ENCODE measurements at places on chromosomes 5 and 9. TPM values are rescaled to one million over a fixed set of nuclear protein-coding genes. Genes with fewer than 3 reads are reported as not detected.

GRCh38 chr5:113294311-113295110 lies 140.3 kb downstream of the TSSK1B start:
- peak; percentile 84 for DNase-seq

DNA sequence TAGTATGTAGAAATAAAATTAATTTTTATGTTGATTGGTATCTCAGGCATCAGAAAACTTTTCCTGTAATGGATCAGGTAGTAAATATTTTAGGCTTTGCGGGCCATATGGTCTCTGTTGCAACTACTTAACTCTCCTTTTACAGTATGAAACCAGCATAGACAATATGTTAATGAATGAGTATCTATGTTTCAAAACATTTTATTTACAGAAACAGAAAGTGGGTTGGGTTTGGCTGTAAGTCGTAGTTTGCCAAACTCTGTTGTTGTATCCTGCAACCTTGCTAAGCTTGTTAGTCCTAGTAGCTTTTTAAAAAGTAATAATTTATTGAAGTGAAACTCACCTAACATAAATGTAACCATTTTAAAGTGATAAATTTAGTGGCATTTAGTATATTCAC lies 132.1 kb downstream of the NR3C1 start:
- no peak for DNase-seq

GRCh38 chr5:44827681-44828080 lies 18.9 kb downstream of the MRPS30 start:
- no peak for DNase-seq

DNA sequence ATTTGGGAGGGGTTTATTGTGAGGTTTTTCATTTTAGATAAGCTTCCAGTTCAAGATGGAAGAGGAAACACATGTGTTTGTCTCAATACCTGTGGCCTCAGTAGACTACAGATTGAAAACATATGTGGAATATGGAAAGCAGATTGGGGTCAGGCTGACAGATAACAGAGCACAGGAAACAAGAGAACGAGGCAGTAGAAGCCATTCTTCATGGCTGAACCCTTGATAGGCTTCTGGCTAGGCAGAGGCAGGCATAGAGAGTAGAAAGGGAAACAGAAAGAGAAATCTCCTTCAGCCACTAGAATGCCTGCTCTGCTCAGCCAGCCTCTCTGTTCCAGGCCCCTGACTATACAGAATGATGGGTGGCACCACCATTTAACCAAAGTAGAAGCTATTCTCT lies 152.5 kb downstream of the MUSK start:
- DNase-seq = no peak

- DNase-seq = no peak
Observed at GRCh38 chr5:172322028-172322965, 38.7 kb upstream of the UBTD2 start.

GRCh38 chr5:110638970-110639902 lies 87.2 kb downstream of the TMEM232 start:
- DNase-seq = no peak

GRCh38 chr9:88379352-88379751 lies 8.9 kb upstream of the SPIN1 start:
- no peak for DNase-seq

DNA sequence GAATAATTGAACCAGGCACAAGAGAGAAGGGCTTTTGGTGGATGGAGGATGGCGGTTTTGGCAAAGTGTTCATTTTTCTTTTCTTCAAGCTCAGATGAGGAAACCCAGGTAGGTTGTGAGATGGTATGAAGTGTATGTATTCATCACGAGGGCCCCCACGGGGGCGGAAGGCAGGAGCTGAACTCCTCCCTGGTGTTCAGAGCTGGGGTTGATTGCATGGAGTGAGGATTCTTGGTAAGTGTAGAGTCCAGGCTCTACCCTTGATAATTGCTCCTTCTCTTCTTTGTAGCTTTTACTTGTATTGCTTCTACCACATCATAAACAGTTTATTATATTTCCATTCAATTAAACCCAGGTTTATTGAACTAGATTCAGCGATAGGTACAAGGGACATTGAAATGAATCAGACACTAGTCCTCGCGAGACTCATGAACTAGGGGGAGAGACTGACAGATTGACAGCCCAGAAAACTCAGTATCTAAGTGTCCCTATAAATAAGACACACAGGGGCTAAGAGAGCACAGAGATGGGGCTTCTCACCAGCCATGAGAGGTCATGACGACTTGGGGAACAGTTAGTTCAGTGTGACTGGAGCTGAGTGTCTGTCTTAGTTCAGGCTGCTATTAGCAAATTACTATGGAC lies 116.7 kb upstream of the KLF4 start:
- no peak for DNase-seq

The DEPDC1B gene
- total RNA-seq = 29.1 TPM

DNA sequence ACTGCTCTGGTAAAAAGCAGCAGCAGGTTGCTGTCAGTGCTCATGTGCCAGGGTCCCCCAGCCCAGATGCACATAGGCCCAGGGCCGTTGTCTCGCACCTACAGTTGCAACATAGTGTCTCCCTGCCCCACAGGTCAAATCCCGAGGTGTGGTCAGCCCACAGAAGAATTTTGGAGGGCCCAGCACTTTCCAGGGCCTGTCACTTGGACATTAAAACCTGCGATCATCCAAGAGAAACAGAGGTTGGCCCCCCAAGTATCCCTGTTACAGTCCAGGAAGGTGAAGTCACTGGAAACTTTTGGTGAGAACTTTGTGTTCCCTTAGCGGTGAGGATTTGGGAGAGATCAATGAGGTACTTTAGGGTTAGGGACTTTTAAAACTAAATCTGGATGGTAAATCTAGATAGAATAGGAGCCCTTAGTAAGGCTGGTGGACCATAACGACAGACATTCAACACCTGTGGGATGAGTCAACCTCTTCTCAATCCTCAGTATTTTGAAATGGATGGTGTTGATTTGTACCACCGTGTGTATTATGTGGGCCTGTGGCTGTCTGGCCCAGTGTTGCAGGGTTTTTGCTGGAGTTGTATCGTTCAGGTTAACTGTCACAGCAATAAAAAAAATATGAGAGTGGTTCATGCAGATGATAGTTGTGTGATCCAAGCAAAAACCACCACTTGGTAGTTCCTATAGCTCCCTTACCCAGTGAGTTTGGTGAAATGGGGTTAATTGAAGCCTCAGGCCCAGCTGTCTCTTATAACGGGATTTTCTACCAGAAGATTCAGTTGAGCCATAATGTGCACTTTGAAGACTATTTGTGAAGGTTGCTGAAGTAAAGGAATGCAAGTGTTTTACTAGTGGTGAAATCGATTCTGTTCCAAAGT lies 19.2 kb downstream of the OR2S2 start:
- DNase-seq = no peak

DNA sequence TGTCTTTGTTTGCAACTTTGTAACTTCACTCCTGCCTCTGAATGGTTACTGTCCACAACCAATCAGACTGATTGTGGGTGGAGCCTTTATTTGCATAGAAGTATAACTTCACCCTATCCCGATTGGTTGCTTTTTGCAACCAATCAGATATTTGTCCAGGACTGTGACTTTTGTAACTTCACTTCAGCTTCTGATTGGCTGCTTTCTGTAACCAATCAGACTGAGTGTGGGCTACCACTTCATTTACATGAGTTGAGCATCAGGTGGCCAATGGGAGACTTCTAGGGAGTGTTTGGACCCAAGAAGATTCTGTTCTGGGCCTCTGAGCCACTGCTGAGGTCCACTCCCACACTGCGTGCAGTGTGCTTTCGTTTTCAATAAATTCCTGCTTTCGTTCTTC lies 1810.7 kb upstream of the CDH6 start:
- DNase-seq = no peak

The SLC6A19 gene
- total RNA-seq = 22.2 TPM

- no peak for DNase-seq
Observed at GRCh38 chr9:115135821-115136778, 18.1 kb upstream of the TNC start.

DNA sequence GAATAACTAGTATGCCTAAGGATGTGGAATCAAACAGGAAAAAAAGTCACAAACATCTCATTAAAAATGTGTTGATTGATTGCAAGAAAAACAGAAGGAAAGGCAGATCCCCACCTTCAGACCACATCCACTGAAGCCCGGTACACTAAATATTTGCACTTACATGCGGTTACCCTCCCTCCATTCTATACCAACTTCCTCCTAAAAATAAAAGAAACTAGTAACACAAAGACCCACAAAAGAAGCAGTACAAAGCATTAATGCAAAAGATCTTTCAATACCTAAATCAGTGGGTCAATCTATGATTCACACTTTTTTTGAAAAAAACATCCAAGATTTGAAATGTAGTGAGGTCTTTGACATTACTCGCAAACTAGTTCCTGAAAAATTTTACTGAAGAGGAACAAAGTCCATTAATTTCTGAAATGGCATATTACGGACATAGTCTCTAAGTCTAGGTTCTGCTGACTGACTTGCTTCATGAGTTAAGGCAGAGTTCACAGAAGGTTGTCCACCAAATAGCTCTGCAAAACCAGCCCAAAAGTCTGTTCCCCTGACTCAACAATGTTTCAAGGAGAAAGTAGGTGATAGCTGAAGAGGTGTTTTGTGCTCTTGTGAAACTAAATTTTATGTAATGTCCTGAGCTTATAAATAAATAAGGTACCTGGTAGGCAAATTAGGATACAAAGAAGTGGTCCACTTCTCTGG lies 100.7 kb downstream of the PAM start:
- no peak for DNase-seq

DNA sequence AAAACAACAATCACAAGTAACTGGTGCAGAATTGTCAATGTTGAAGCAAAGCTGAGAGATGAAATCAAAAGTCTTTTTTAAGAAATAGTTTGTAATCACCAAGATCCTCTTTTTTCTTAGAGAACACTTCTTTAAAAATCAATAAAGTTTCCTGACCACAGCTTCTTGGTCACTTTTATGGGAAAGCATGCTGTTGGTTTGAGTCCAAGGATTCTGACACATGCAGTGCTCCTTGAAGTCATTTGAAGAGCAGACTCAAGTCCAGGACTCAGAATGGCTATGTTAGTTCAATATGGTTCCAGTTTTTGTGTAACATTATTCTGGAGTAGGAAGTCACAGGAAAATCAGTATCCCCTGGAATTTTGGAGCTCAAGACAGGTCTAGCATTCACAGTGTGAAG lies 480.6 kb downstream of the NR2F1-AS1 start:
- DNase-seq = no peak

The IFNA21 gene
- not detected for total RNA-seq

DNA sequence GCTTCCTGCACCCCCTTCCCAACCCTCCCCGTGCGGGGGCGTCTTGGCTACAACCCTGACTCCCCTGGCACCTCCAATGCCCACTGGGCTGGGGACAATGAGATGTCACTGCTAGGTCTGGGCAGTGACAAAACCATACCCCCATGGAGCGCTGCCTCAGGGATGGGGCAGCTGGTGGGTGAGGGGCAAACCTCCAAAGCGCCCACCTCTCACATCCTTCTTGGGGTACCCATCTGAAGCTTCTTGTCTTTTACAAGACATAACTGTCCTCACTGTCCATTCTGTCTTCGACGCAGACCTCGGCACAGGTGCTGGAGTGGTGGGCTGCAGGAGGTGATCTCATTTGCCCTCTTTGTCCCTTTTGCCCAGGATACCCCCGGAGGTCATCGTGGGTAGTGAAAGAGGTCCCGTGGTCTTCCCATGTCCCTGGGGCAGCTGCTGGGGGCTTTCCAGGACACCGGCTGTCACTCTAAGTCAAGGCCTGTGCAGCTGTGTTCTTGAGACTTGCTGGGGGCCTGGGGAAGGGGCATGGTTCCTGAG lies 27.8 kb upstream of the CSF1R start:
- no peak for DNase-seq

GRCh38 chr9:129649726-129650679 lies 8.1 kb upstream of the ASB6 start:
- DNase-seq = no peak

GRCh38 chr9:93955111-93955980 lies at the start of gene BARX1:
BARX1 (minus strand) TSS chr9:93955355; CDS start chr9:93955146, 209 bp downstream.
- DNase-seq = no peak

DNA sequence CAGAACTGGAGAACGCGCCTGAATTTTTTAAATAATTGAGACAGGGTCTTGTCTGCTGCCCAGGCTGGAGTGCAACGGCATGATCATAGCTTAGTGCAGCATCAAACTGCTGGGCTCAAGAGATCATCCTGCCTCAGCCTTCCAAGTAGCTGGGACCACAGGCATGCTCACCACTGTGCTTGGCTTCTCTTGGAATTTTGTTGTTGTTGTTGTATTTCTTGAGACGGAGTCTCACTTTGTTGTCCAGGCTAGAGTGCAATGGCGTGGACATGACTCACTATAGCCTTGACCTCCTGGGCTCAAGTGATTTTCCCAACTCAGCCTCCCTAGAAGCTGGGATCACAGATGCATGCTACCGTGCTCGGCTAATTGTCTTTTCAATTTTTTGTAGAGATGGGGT lies 58.4 kb upstream of the DAB2IP start:
- DNase-seq = no peak

DNA sequence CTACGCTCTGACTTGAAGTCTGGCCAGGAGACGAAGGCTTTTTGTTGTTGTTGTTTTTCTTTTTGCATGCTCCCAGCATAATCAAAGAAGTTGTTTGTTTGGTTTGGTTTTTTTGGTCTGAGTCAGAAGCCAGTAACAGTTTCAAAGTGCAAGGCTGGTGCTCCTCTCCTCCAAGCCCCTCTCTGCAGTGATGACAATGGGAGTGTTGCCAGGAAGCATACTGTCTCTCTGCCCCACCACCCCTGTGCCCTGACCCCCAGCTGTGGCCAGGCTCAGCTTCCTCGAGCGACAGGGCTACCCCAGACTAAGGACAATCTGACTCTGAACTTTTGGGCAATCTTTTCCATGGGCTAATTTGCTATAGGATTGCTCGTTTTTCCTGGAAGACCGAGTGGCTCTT lies 173.8 kb upstream of the PITX1 start:
- DNase-seq = peak; percentile 36

Measured in type B pancreatic cell (in vitro differentiated cells).